Left lobe of liver (tissue), 2 donors: ENCODE measurements at places on chromosomes 3 and 15. TPM values are rescaled to one million over a fixed set of nuclear protein-coding genes. Genes with fewer than 3 reads are reported as not detected.

- DNase-seq = no peak
These were observed 288.7 kb downstream of the NR2F2 start for GRCh38 chr15:96619174-96619573.

The GOLGA6A gene
- 1.6 TPM for total RNA-seq

- peak; percentile 92 for DNase-seq
These were observed 30.4 kb upstream of the UMPS start for GRCh38 chr3:124699686-124700396.

The CTXN2 gene
- not detected for total RNA-seq
